ENCODE measurements at places on chromosomes 13 and 19.

- no peak for DNase-seq
These were observed 14.3 kb downstream of the MRPS12 start for GRCh38 chr19:38944981-38945506.

- peak; percentile 30 for DNase-seq
These were observed 7.0 kb downstream of the PGLYRP1 start for GRCh38 chr19:46015687-46016425.

DNA sequence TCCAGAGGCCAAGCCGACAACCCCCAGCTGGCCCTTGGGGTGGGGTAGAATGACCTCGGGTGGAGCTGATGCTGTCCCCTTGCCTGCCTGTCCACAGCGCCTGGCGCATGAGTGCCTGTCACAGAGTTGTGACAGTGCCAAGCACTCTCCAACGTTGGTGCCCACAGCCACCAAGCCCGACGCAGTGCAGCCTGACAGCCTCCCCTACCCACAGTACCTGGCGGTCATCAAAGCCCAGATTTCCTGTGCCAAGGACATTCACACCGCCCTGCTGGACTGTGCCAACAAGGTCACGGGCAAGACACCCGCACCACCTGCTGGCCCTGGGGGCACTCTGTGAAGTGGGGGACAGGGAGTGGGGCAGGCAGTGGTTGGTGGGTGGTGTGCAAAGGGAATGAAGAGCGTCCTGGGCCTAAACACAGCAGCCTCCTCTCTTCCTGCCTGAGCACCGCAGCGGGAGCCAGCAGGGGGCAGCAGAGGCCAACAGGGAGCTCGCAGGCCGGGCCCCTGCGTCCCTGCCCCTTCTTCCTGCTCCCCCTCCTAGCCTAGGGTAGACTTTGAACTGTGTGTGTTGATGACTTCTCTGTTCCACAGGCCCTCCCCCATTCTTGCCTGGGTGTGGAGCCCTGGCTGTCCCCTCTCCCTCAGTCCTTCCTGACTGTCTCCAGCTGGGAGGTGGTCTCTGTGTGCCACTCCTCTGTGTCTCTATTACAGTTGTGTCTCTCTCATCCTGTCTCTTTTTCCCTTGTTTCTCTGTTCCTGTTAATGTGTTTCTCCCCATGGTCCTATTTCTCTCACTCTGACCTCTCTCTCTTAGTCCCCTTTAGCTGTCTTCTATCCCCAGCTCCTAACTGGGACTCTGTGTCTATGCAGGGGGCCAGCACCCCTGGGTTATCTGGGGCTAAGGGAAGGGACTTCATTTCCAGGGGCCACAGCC lies 6.5 kb downstream of the MED29 start:
- peak; percentile 83 for DNase-seq

DNA sequence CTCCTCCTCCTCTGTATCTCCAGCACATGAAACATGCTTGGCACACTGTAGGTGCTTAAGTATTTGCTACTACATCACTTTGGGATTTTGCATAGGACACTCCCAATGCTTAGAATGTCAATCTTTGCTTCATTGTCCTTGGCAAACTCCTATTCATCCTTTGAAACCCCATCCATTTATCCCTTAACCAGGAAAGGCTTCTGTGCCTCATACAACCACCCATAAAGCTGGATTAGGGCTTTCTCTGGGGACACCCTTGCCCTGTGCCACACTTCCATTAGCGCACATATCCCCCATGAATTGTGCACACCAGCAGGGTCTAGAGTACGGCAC lies 5.8 kb upstream of the EPS8L1 start:
- DNase-seq = no peak

GRCh38 chr19:11887234-11887610 lies 360 bp upstream of the ZNF69 start:
- no peak for DNase-seq

DNA sequence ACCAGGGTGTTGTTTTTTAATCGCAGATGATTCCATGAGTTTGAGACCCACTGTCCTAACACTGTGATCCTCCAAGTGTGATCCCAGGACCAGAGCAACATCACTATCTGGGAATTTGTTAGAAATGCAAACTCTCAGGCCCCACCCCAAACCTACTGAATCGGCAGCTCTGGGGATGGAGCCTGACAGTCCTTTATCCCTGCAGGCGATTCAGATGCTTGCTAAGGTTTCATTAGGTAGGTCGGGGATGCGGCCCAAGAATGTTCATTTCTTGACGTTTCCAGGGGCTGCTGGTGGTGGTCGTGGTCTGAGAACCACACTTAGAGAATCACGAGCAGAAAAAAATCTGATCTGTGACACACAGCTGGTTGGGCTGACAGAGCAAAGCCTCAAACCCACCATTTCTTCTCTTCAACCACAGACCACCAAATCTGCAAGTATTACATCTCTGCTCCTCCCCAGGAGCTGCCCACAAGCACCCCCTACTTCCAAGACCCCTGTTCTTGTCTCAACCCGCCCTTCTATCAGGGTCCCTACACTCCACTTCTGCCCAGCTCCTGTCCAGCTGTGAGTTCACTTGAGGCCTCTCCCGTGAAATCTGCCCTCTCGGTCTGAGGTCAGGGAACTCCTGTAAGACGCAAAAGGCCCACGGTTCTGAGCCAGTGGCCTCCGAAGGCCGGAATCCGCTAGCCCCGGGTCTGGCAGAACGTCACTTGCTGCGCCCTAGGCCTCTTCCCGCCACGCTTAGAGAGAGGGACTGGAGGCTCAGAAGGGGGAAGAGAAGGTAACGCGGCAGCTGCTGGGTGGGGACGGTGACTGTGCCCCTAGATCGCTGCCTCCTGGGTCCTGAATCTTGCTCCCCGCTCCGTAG lies 1.1 kb upstream of the FARP1 start:
- no peak for DNase-seq

DNA sequence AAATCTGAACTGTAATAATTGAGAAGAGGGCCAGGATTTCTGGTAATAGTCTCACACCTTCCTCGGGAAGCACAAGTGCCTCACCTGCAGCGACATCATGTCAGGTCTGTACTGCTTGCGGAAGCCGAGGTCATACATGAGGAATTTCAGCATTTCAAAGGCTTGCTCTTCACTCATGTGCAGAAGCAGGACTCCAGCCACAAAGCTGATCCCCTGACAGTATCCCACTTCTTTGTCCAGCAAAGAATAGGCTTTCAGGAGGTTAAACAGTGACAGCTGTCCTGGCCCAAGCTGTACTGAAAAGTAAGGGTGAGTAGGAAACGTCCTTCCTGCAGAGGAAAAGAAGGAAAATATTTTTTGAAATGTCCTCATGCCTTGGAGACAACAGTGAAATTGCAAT lies 182.7 kb downstream of the TBC1D4 start:
- no peak for DNase-seq

- no peak for DNase-seq
These were observed 73.4 kb downstream of the COL4A2 start for GRCh38 chr13:110380359-110381028.

- DNase-seq = no peak
These were observed 7.8 kb downstream of the ZNF600 start for GRCh38 chr19:52778811-52779210.

DNA sequence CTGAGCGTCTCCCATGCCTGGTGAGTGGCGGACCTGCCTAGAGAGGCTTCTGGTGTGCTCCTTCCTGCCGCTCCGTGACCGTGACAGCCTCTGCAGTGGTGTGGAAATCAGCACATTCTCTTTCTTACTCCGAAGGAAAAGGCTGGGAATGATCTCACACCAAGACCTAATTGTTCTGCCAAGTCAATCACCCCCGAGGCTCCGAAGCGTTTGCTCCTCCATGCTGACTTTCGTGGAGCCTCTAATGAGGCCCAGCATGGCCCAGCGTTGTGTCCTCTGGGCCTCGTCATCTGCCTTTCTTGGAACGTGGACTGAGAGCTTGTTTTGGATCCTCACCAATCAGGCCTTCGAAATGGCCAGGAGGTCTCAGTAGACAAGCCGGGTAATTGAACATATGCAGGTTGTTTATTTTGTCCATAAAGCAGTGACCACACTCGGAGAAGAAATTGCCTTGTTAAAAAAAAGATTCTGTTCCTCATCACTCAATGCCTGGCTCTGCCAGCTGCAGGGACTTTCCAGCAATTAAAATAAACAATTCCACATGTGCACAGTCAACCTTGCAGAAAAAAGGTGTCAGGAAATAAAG lies 107.1 kb downstream of the UBL3 start:
- DNase-seq = no peak

DNA sequence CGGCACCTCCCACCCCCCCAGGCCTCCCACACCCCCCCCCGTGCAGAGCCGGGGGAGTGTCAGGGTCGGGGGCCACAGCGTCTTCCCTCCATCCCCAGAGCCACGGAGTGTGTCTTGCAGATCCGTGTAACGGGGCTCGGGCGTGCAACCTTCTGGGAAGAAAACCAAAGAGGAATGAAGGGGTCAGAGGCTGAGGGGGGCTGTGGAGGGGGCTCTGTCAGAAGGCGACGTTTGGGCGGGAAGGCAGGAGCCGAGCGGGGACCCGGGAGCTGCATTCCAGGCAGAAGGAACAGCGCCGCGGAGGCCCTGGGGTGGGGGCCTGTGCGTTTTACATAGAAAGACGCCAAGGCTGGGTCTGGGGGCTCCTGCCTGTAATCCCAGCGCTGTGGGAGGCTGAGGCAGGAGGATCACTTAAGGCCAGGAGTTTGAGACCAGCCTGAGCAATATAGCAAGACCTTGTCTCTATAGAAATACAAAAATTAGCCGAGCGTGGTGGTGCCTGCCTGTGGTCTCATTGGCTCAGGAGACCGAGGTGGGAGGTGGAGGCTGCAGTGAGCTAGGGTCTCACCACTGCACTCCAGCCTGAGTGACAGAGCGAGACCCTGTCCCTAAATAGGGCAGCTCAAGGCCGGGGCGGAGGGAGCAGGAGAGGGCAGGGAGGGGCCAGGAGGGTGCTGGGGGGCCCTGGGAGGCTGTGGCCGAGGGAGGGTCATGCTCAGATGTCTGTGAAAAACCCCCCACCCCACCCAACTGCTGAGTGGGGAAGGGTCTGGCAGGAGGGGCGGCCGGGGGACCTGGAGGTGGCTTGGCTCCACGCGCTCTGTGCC lies 27.8 kb downstream of the ARID3A start:
- DNase-seq = no peak
